ENCODE measurements at places on chromosomes 11 and 22.

GRCh38 chr22:19509191-19509590 lies 15.0 kb downstream of the CLDN5 start:
- DNase-seq: no peak

- DNase-seq: no peak
Observed at GRCh38 chr22:39356464-39356863, 6.7 kb downstream of the SYNGR1 start.

- DNase-seq: no peak
Observed at GRCh38 chr11:36014898-36015665, 71.2 kb downstream of the LDLRAD3 start.

GRCh38 chr11:102111787-102112508 lies 1.7 kb downstream of the YAP1 start:
- DNase-seq: no peak

DNA sequence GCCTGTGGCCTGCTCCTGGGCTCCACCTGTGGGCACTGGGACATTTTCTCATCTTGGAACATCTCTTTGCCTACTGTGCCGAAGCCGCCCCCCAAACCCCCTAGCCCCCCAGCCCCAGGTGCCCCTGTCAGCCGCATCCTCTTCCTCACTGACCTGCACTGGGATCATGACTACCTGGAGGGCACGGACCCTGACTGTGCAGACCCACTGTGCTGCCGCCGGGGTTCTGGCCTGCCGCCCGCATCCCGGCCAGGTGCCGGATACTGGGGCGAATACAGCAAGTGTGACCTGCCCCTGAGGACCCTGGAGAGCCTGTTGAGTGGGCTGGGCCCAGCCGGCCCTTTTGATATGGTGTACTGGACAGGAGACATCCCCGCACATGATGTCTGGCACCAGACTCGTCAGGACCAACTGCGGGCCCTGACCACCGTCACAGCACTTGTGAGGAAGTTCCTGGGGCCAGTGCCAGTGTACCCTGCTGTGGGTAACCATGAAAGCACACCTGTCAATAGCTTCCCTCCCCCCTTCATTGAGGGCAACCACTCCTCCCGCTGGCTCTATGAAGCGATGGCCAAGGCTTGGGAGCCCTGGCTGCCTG lies 1.4 kb downstream of the SMPD1 start:
- no peak for DNase-seq

- DNase-seq: no peak
Observed at GRCh38 chr22:42901790-42902508, 44.9 kb upstream of the ARFGAP3 start.

- no peak for DNase-seq
Observed at GRCh38 chr11:61018059-61018458, 46.6 kb downstream of the CD6 start.

GRCh38 chr11:104033134-104033533 lies 3.3 kb upstream of the DDI1 start:
- DNase-seq: no peak

DNA sequence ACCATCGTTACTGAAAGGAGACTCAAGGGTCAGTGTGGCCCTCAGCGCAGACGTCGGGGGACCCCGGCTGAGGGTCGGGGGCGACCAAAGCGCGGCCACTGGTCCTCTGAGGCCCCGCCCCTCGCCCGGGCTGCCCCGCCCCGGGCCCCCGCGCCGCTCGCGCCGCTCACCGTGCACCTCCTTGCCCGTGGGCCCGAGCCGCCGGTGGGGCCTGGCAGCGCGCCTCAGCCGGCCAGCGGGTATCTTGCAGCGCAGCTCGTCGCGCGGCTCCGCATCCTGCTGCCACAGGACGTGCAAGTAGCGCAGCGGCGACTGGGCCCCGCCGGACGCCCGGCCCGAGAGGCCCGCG lies 419 bp downstream of the ANKRD54 start:
- DNase-seq: no peak
